Left lung (tissue), 14 donors: ENCODE measurements at places on chromosomes 1 and 21.

GRCh38 chr1:114322734-114323133 is 169.1 kb upstream of the SYT6 start:
- no peaks in the 10 kb centered on the region for H3K4me1 ChIP-seq
- no peak overlapping the region for H3K27ac ChIP-seq
- H3K4me3 ChIP-seq, result no peak overlapping the region
- H3K27me3 ChIP-seq, result no peaks in the 10 kb centered on the region
- H3K36me3 ChIP-seq, result no peaks in the 10 kb centered on the region
- no peak for DNase-seq

GRCh38 chr21:45351526-45352275 is 53.3 kb upstream of the COL18A1 start:
- no peak for DNase-seq
- H3K4me3 ChIP-seq, result no peak overlapping the region
- H3K27ac ChIP-seq, result no peak overlapping the region
- H3K27me3 ChIP-seq, result peaks cover 23% of the 10 kb centered on the region
- no peaks in the 10 kb centered on the region for H3K4me1 ChIP-seq

- no peak for DNase-seq
- no peak overlapping the region for H3K4me3 ChIP-seq
- H3K36me3 ChIP-seq, result no peaks in the 10 kb centered on the region
- no peak overlapping the region for H3K27ac ChIP-seq
- no peaks in the 10 kb centered on the region for H3K4me1 ChIP-seq
These were observed 265.2 kb downstream of the KIF26B start for GRCh38 chr1:245419989-245420388.

DNA sequence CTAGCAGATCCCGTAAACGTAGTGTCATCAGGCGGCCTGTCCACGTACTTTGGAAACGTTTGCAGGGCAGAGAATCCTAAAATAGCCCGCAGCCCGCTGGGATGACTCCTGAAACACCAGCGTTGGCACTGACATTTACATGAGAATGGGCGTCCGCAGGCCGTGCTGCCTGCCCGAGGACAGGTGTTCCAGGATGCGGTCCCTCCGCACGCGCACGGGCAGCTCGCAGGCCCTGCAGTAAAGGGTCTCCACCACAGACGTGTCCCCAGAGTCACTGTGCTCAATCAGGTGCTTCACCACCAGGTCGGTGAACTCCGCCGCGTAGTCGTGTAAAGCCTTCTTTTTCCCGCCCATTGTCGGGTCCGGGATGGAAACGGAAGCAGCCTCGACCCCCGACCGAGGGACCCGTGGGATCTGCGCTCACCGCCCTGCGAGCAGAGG is 5.8 kb upstream of the CCDC27 start:
- peak overlapping the region; percentile 87 for H3K4me3 ChIP-seq
- H3K4me1 ChIP-seq, result peaks cover 32% of the 10 kb centered on the region
- peak overlapping the region; percentile 67 for H3K27ac ChIP-seq
- H3K27me3 ChIP-seq, result peaks cover 8% of the 10 kb centered on the region
- no peaks in the 10 kb centered on the region for H3K36me3 ChIP-seq
- peak; percentile 78 for DNase-seq

DNA sequence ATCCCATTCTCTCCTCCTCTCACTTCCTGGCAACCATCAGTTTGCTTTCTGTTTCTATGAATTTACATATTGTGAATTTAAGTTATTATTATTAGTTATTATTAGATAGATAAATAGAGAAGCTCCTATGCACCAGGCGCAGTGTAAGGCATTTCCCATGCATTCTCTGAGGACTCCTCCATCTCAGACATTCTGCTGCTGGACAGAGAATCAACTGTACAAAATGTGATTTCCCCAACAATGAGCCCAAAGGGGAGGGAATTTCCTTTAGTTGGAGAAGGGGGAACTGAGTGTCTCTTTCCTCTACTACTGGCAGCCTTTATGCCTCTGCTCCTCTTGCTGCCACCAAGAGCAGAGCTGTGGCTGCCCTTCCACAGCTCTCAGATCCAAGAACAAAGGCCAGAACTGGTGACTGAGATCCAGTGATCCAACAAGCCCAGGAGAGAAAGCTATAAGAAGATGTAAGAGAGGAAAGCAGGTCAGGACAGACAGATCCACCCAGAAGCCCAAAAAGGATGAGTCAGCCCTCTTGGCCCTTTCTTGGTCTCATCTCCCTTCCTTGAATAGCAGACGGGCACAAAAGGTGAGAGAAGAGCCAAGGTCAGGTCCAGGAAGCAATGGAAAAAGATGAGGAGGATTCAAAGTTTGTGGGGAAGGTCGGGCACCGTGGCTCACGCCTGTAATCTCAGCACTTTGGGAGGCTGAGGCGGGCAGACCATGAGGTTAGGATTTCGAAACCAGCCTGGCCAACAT is 3.5 kb upstream of the IVL start:
- H3K27me3 ChIP-seq, result peaks cover 18% of the 10 kb centered on the region
- no peaks in the 10 kb centered on the region for H3K4me1 ChIP-seq
- no peak overlapping the region for H3K27ac ChIP-seq
- H3K36me3 ChIP-seq, result no peaks in the 10 kb centered on the region
- no peak overlapping the region for H3K4me3 ChIP-seq
- DNase-seq, result no peak

DNA sequence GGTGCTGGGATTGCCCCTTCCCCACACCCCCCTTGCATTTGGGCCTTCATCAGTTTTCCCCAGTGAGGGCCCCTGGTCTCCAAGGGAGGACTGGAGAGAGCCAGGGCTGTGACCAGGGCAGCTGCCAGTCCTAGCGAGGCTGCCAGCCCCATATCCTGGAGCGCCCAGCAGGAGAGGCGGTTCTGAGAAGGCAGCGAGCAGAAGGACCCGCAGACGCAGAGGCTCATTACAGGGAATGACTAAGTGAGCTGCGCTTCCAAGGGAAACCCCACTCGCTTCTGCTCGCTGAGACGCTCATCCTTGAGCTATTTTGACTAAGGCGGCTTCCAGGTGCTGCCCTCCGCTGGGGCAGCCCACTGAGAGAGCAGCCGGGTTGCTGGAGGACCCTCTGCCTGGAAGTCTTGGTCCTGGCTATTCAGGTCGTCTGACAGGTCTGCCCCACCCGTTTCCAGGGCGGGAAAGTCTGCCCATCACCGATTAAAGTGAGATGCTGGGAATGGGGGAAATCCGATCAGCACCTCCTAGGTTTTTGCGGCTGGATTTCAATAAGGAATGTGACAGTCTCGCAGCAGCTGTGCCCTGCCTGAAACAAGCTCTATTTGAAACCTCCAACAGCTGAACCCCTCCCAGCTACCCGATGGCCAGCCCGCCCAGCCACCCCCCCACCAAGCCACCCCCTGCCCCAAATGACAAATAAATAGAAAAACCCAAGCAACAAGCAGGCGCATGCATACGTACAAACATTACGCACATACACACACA is 2.8 kb downstream of the KCNN3 start:
- H3K27ac ChIP-seq, result no peak overlapping the region
- H3K36me3 ChIP-seq, result no peaks in the 10 kb centered on the region
- no peak for DNase-seq
- H3K27me3 ChIP-seq, result peaks cover 6% of the 10 kb centered on the region
- no peak overlapping the region for H3K4me3 ChIP-seq

DNA sequence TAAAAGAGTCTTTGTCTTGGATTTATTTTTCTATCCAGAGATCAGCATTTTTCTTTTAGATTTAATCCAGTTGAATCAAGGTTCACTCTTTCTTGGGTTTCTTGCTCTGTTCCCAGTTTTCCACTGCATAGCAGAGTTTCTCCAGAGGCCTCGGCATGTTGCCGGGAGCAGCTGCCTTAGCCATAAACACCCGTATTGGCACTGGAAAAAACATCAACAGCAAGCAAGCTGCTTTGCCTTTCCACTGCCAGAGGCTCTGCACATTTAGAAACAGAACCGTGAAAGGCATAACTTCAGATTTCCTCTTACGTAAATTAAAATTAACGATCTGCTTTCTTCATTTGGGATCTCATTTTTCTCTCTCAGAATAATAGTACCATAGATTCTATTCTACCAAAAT is 181.8 kb upstream of the L1TD1 start:
- no peaks in the 10 kb centered on the region for H3K36me3 ChIP-seq
- H3K4me3 ChIP-seq, result no peak overlapping the region
- DNase-seq, result no peak
- H3K27me3 ChIP-seq, result no peaks in the 10 kb centered on the region
- H3K4me1 ChIP-seq, result no peaks in the 10 kb centered on the region

GRCh38 chr1:92203105-92203504 is 14.6 kb upstream of the C1orf146 start:
- H3K4me1 ChIP-seq, result no peaks in the 10 kb centered on the region
- H3K4me3 ChIP-seq, result no peak overlapping the region
- H3K36me3 ChIP-seq, result no peaks in the 10 kb centered on the region
- DNase-seq, result no peak
- H3K27ac ChIP-seq, result no peak overlapping the region

- H3K27me3 ChIP-seq, result peaks cover 41% of the 10 kb centered on the region
- no peak overlapping the region for H3K27ac ChIP-seq
- no peaks in the 10 kb centered on the region for H3K36me3 ChIP-seq
- no peaks in the 10 kb centered on the region for H3K4me1 ChIP-seq
- DNase-seq, result no peak
- H3K4me3 ChIP-seq, result no peak overlapping the region
These were observed 35.4 kb downstream of the ACTL8 start for GRCh38 chr1:17790383-17791054.

DNA sequence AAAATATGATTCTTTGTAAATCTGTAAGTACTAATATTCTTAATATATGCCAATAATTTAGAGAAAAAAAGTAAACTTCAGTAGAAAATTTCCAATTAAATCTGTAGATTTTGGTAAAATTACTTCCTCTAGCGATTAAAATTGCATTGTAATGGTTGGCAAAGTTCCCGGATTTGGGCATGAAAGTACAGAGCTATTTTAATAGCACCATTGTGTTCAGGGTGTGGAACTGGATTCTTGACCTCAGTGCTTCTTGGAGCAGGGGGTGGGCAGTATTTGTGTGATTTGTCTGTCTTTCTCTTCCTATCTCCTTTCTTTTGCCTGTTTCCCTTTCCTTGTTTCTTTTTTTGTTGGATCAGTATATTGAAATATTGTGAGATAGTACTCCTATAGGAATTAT is 72.1 kb downstream of the DNM3 start:
- peak overlapping the region; percentile 58 for H3K27ac ChIP-seq
- no peak for DNase-seq
- no peaks in the 10 kb centered on the region for H3K36me3 ChIP-seq
- no peak overlapping the region for H3K4me3 ChIP-seq
- no peaks in the 10 kb centered on the region for H3K27me3 ChIP-seq

- no peaks in the 10 kb centered on the region for H3K27me3 ChIP-seq
- no peak overlapping the region for H3K4me3 ChIP-seq
- H3K4me1 ChIP-seq, result peaks cover 3% of the 10 kb centered on the region
- H3K27ac ChIP-seq, result peak overlapping the region; percentile 26
- peak; percentile 43 for DNase-seq
These were observed 18.3 kb upstream of the IL6R start for GRCh38 chr1:154386643-154387352.

DNA sequence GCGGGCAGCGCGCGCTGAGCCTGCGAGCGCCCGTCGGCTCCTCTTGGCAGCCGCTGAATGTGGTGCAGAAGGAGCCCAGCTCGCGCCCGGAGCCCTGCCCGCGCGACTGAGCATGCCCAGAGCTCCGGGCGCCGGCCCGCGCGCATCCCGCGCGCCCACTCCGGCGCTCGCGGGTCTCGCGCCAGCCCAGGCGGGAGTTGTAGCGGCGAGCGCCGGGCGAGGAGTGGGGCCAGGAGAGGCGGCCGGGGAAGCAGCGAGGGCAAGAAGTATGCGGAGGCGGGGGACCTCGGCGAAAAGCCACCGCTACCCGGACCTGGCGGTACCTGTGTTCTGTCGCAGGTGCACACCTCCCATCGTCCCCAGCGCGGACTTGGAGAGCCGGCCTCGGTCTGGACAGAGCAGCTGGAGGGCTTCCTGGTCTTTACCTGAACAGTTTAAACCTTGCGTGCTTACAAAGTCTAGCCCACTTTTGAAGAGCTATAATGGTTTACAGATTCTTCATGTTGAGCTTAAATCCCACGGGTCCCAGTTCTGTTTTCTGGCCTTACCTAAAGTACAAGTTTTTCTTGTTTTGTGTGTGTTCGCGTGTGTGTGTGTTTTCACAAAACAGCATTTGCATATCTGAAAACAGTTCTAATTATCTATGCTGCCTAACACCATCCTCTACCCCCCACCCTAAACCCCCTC is at the start of gene DDAH1:
DDAH1 (minus strand) TSS at position 61 of the 687 bp plus-strand sequence. CDS start 114 bp downstream, outside the sequence.
- peak; percentile 82 for DNase-seq
- H3K27me3 ChIP-seq, result peaks cover 28% of the 10 kb centered on the region
- no peaks in the 10 kb centered on the region for H3K4me1 ChIP-seq
- H3K4me3 ChIP-seq, result peak within 1 kb of the TSS; percentile 58
- H3K36me3 ChIP-seq, result no peaks in the 10 kb centered on the region

DNA sequence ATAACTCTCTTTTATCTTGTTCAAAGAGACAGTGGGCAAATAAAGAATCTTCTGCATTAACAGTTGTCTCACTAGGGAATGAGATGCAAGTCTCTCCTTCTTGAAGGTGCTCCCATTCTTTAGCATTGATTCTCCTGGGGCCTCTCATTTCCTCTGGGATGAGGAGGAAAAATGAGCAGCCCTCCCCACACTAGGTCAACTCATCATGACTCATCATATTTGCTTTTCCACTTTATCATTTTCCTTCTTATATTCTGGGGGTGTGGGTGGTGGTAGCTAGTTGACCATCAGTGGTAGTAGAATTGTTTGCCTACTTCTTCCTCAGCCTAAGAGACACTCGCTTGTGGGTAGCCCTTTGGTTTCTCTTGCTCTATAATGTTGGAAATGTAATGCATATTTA is 182.0 kb upstream of the C1orf87 start:
- no peaks in the 10 kb centered on the region for H3K36me3 ChIP-seq
- no peak overlapping the region for H3K4me3 ChIP-seq
- DNase-seq, result no peak

- no peaks in the 10 kb centered on the region for H3K27me3 ChIP-seq
- H3K4me1 ChIP-seq, result no peaks in the 10 kb centered on the region
- no peak overlapping the region for H3K27ac ChIP-seq
- no peak overlapping the region for H3K4me3 ChIP-seq
- no peaks in the 10 kb centered on the region for H3K36me3 ChIP-seq
These were observed 40.7 kb upstream of the SLC5A9 start for GRCh38 chr1:48181669-48182367.
